NCI-H2081 treated with DMSO at 0.1 percent for 48 hours (cell line): ENCODE measurements at places on chromosomes 11 and 22.

GRCh38 chr11:114060392-114061047 is 1.0 kb downstream of the ZBTB16 start:
- no peak for DNase-seq

DNA sequence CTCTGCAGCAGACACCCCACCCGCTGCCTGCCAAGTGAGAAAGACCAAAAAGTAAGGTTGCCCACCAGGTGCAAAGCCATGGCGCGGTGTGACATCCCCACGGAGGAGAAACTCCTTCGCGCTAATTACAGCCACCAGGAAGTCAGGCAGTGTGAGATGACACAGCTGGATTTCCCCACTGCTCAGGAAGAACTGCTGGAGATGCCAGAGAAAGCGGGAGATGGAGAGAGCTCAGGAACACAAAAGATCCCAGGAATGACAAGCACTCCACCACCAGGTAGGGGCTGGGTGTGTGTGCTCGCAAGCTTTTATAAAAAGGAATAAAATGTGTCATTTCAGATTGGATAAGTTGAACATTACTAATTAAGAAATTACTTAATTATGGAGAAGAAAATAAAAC is 292.7 kb downstream of the OPCML start:
- no peak for DNase-seq

DNA sequence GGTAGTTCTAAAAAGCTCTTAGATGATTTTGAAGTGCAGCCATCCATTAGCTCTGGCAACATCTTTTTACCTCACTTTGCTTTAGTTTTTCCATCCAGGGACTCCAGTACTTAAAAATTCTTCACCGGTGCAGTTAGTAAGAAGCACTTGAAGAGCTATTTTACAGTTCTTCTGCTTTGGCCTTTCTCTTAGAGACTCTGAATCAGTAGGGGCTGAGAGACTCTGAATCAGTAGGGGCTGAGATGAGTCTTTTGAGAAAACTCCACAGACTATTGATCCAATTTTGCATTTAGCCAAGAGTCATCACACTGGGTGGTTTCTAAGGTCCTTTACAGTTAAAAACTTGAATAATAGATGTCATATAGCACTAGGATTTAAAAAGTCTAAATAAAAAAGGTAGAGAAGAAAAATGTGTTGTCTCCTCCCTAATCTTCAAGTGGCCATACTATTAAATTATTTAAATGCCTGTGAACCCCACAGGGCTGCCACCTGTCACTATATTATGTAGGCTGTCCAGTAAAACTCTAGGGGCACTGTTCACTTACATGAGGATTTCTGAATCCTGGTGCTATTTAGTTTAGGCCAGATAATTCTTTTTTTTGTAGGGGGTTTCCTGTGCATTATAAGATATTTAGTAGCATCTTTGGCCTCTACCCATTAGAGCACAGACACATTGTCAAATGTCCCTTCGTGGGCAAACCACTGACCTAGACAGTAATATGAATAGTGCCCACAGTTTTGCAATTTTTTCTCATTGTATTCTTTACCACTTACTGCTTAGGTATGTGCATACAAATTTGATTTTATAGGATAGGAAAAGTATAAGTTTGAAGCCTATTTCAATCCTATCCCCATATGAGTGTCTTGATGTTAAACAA is 26.3 kb upstream of the HIKESHI start:
- DNase-seq: no peak

DNA sequence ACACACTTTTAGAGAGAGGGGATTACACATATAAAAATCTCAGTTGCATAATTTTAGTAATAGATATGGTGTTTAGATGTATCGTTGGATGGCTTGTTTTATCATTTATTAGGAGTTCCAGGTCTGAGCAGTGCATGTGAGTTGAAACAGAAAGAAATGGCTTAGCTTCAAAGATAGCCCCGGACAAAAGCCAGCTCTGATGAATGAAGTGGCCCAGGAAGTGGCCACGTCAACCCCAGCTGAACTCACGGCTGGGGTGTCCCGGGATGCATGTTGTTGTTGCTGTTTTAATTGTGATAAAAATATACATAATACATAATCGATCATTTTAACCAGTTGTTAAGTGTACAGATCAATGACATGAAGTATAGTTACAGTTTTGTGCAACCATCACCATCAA is 1513.6 kb downstream of the BRD1 start:
- DNase-seq: no peak
